ENCODE measurements at places on chromosomes 12 and 14. TPM values are rescaled to one million over a fixed set of nuclear protein-coding genes. Genes with fewer than 3 reads are reported as not detected.
A peak's percentile ranks its signal among the peaks of the same experiment; 100 is the strongest.

Gene TMEM117
- 30.8 TPM for total RNA-seq

Gene ACTN1
- 1,291 TPM for total RNA-seq

GRCh38 chr14:71372411-71372838 is 465.2 kb downstream of the PCNX1 start:
- peaks cover 14% of the 10 kb centered on the region for H3K4me1 ChIP-seq
- DNase-seq, result no peak
- H3K36me3 ChIP-seq, result no peaks in the 10 kb centered on the region
- H3K27me3 ChIP-seq, result no peaks in the 10 kb centered on the region
- no peak overlapping the region for H3K4me3 ChIP-seq

DNA sequence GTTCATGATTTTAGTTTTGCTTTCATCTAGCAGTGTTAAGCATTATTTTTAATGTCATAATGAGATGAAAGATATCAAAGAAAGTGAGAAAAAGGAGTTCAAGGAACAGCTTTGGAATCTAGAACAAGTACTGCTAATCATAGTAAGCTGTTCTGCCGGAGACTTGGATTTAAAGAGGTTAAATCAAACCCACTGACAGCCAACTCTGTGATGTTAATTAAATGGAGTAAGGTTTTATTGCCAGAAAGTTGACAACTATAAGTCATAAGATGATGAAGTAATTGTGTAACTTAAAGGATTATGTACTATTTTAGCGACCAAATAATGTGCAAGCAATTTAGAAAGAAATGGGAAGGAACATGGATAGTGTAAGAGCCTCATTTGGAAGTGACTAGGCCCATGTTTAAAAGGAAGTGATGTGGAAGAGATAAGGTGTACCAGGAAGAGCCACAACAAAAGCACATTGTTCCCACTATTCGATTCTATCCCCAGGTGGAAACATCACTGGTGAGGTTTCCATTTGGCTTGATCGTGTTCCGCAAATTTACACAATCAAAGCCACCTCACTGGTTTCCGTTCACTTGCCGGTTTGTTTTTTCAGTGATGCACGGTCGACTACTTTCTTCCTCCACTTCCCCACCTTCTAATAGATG is 388.5 kb downstream of the PAWR start:
- H3K27me3 ChIP-seq, result no peaks in the 10 kb centered on the region
- no peak overlapping the region for H3K4me3 ChIP-seq
- no peaks in the 10 kb centered on the region for H3K36me3 ChIP-seq
- H3K27ac ChIP-seq, result no peak overlapping the region

- H3K27ac ChIP-seq, result no peak overlapping the region
- no peaks in the 10 kb centered on the region for H3K27me3 ChIP-seq
- DNase-seq, result no peak
- no peaks in the 10 kb centered on the region for H3K4me1 ChIP-seq
- H3K4me3 ChIP-seq, result no peak overlapping the region
- H3K36me3 ChIP-seq, result no peaks in the 10 kb centered on the region
These were observed 11.1 kb upstream of the NINJ2 start for GRCh38 chr12:674272-674781.

- no peak overlapping the region for H3K4me3 ChIP-seq
- no peak for DNase-seq
- peaks cover 4% of the 10 kb centered on the region for H3K36me3 ChIP-seq
- H3K27ac ChIP-seq, result no peak overlapping the region
These were observed 10.8 kb downstream of the GLRX5 start for GRCh38 chr14:95545515-95546168.

DNA sequence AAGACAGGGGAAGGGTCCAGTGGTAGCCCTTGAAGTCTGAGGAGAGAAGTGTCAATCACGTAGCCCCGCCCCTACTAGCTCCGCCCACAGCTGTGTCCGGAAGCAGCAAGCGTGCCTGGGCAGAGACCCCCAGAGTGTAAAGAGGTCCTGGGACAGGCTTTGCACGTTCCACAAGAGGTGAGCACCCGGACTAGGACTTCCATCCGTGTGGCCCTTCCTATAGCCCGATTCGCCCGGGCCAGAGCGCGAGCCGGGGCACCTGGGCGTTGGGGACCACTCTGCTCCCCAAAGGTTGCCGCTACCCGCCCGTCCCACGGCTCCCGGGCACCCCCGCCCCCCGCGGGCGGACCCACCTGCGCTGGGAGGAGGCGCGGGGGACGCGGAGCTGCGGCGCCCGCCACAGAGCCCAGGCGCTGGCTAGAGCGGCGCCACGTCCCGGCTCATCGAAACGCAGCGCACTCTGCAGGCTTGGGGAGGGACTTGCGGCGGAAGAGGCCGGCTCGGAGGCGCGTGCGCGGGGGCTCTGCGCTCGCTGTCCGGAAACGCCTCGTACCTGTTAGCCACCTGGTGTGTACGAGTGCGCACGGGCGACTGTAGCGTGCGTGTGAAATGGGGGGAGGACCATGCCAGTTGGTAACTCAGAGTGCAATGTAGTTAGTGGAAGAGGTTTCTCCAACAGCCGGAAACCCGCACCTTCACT is at the start of gene RABGGTA:
RABGGTA (minus strand) TSS at position 464 of the 700 bp plus-strand sequence. CDS start 482 bp downstream, outside the sequence.
- DNase-seq, result peak; percentile 21
- peak within 1 kb of the TSS; percentile 79 for H3K4me3 ChIP-seq
- no peaks in the 10 kb centered on the region for H3K27me3 ChIP-seq
- H3K36me3 ChIP-seq, result peaks cover 7% of the 10 kb centered on the region
- peak within 1 kb of the TSS; percentile 94 for H3K27ac ChIP-seq

DNA sequence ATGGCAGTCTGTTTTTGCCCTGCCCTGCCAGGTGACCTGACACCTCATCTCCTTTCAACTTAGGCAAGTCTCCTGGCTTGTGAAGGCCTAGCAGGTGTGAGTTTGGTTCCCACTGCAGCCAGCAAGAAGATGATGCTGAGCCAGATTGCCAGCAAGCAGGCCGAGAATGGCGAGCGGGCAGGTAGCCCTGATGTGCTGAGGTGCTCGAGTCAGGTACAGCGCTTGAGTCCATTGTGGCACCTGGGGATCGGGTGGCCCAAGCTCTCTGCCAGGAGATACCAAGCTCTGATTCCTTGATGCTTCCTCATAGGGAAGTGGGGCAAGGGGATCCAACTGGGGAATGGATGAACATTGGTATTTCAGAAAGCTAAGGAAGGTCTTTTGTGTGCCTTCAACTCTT is 4.1 kb upstream of the CSAD start:
- no peak overlapping the region for H3K27ac ChIP-seq
- no peak overlapping the region for H3K4me3 ChIP-seq
- peaks cover 41% of the 10 kb centered on the region for H3K36me3 ChIP-seq
- DNase-seq, result no peak

Gene CD63
- total RNA-seq, result 776 TPM

Gene LRRK2
- total RNA-seq, result 32.0 TPM

DNA sequence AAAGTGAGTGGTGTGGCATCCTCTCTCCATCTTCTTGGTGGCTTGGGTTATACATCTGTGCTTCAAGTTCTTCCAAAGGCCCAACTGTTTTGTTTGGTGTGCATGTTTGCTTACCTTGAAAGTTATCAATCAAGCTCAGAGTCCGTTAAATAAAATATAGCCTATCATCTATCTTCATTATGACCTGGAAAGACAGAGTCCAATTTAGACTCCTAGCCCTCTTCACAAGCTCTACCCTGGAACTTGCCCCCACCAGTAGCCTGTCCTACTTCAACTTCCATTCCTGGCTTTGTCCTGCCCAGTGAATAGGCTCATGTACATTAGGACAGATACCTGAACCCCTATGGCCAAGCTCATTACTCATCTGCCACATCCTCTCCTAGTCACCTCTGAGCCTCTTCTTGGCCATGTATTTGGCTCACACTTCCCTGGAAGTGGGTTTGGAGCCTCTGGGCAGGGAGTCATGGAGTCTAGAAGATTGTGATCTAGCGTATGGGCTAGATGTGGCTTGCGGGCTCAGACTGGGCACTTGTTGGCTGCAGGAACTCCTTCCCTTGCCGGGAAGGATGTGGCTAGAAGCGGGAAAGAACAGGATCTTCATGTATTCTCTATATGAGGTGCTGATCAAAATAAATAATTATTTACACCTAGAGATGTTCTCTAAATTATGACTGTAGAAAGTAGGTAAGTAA is 6.4 kb upstream of the SSTR1 start:
- no peak overlapping the region for H3K4me3 ChIP-seq
- H3K27ac ChIP-seq, result no peak overlapping the region
- H3K27me3 ChIP-seq, result no peaks in the 10 kb centered on the region
- DNase-seq, result no peak

- H3K36me3 ChIP-seq, result no peaks in the 10 kb centered on the region
- DNase-seq, result no peak
These were observed 14.2 kb upstream of the CDKL1 start for GRCh38 chr14:50410921-50411320.

GRCh38 chr12:57476162-57476992 is 3.3 kb downstream of the ARHGAP9 start:
- peaks cover 15% of the 10 kb centered on the region for H3K4me1 ChIP-seq
- DNase-seq, result no peak
- H3K36me3 ChIP-seq, result no peaks in the 10 kb centered on the region
- no peak overlapping the region for H3K27ac ChIP-seq
- peak overlapping the region; percentile 72 for H3K4me3 ChIP-seq

DNA sequence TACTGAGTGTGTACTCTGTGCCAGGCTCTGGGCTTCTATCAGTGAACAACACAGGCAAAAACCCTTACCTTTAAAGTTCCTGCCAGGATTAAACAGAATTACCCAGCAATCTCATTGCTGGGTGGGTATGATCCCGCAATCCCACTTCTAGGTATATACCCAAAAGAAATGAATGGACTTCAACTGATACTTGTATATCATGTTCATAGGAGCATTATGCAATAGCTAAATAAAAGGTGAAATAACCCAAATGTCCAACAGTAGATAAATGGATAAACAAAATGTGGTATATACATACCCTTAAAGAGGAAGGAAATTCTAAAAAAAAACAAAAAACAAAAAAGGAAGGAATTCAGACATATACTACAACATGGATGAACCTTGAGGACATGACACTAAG is 14.7 kb downstream of the DAZAP2 start:
- H3K4me3 ChIP-seq, result no peak overlapping the region
- H3K36me3 ChIP-seq, result no peaks in the 10 kb centered on the region
- no peak overlapping the region for H3K27ac ChIP-seq
- H3K4me1 ChIP-seq, result no peaks in the 10 kb centered on the region

GRCh38 chr12:130839770-130840404 is 837 bp upstream of the STX2 start:
- no peaks in the 10 kb centered on the region for H3K36me3 ChIP-seq
- H3K27ac ChIP-seq, result no peak overlapping the region
- H3K4me1 ChIP-seq, result peaks cover 6% of the 10 kb centered on the region

- no peaks in the 10 kb centered on the region for H3K4me1 ChIP-seq
- no peak overlapping the region for H3K27ac ChIP-seq
- H3K27me3 ChIP-seq, result no peaks in the 10 kb centered on the region
- H3K36me3 ChIP-seq, result no peaks in the 10 kb centered on the region
- no peak for DNase-seq
- H3K4me3 ChIP-seq, result no peak overlapping the region
These were observed 63.8 kb upstream of the RERGL start for GRCh38 chr12:18153826-18154225.

Gene PIWIL1
- total RNA-seq, result not detected

- H3K27ac ChIP-seq, result no peak overlapping the region
- no peaks in the 10 kb centered on the region for H3K4me1 ChIP-seq
- no peaks in the 10 kb centered on the region for H3K27me3 ChIP-seq
These were observed 258.9 kb downstream of the VRK1 start for GRCh38 chr14:97056086-97056485.

Gene PRICKLE1
- 3.9 TPM for total RNA-seq

Gene LAG3
- 0.95 TPM for total RNA-seq

Gene SERPINA12
- not detected for total RNA-seq

Gene KRT75
- not detected for total RNA-seq

GRCh38 chr12:46160981-46161690 is 107.7 kb downstream of the SLC38A1 start:
- H3K4me3 ChIP-seq, result no peak overlapping the region
- peak overlapping the region; percentile 50 for H3K27ac ChIP-seq
- H3K4me1 ChIP-seq, result peaks cover 44% of the 10 kb centered on the region
- DNase-seq, result no peak
- no peaks in the 10 kb centered on the region for H3K27me3 ChIP-seq

- H3K4me3 ChIP-seq, result no peak overlapping the region
- no peak overlapping the region for H3K27ac ChIP-seq
- no peaks in the 10 kb centered on the region for H3K27me3 ChIP-seq
These were observed 26.3 kb upstream of the BBS10 start for GRCh38 chr12:76374386-76375020.

Gene TDRD9
- total RNA-seq, result not detected

- H3K4me3 ChIP-seq, result no peak overlapping the region
- H3K4me1 ChIP-seq, result no peaks in the 10 kb centered on the region
- H3K27me3 ChIP-seq, result no peaks in the 10 kb centered on the region
- H3K27ac ChIP-seq, result no peak overlapping the region
- no peak for DNase-seq
- H3K36me3 ChIP-seq, result no peaks in the 10 kb centered on the region
These were observed 527.3 kb upstream of the CCDC196 start for GRCh38 chr14:65958664-65959562.

Gene SLC4A8
- total RNA-seq, result 7.1 TPM

GRCh38 chr12:9084417-9084816 is 31.3 kb downstream of the A2M start:
- H3K4me1 ChIP-seq, result no peaks in the 10 kb centered on the region
- H3K36me3 ChIP-seq, result peaks cover 72% of the 10 kb centered on the region
- H3K27me3 ChIP-seq, result no peaks in the 10 kb centered on the region
- H3K27ac ChIP-seq, result no peak overlapping the region
- DNase-seq, result no peak
- H3K4me3 ChIP-seq, result no peak overlapping the region

DNA sequence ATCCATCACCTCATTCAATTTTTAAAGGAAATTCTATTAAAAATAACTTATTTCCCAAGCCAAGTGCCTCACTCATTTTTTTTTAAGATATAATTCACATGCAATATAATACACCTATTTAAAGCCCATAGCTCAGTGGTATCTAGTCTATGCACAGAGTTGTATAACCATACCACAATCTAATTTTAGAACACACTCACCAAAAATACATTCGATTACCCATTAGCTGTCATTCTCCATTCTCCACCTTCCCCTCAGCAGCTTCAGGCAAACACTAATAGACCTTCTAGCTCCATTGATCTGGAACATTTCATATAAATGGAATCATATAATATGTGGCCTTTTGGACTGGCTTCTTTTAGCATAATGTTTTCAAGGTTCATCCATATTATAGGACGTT is 49.5 kb downstream of the CLMN start:
- H3K27me3 ChIP-seq, result no peaks in the 10 kb centered on the region
- H3K27ac ChIP-seq, result no peak overlapping the region

DNA sequence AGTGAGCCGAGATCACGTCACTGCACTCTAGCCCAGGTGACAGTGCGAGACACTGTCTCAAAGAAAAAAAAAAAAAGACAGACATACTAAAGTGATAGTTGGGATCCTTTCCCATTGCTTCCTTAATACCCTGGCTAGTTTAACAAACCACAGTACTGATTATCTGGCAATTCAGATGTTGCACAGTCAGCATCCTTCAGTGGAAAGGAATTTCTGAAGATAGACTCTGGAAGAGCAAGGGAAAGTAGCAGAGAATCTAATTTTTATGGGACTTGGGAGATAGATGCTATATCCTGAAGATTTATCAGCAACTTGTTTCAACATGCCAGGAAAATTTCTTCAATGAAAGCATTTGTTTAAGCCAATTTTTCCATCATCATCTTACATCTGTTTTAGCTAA is 6.5 kb upstream of the PPFIBP1 start:
- no peak overlapping the region for H3K27ac ChIP-seq
- DNase-seq, result no peak
- no peak overlapping the region for H3K4me3 ChIP-seq
- peaks cover 22% of the 10 kb centered on the region for H3K4me1 ChIP-seq
- H3K36me3 ChIP-seq, result no peaks in the 10 kb centered on the region

Gene INSM2
- total RNA-seq, result not detected

Gene SEL1L
- 71.5 TPM for total RNA-seq

All from thoracic aorta (tissue), 2 donors.